ENCODE measurements at places on chromosomes 13 and 19.

DNA sequence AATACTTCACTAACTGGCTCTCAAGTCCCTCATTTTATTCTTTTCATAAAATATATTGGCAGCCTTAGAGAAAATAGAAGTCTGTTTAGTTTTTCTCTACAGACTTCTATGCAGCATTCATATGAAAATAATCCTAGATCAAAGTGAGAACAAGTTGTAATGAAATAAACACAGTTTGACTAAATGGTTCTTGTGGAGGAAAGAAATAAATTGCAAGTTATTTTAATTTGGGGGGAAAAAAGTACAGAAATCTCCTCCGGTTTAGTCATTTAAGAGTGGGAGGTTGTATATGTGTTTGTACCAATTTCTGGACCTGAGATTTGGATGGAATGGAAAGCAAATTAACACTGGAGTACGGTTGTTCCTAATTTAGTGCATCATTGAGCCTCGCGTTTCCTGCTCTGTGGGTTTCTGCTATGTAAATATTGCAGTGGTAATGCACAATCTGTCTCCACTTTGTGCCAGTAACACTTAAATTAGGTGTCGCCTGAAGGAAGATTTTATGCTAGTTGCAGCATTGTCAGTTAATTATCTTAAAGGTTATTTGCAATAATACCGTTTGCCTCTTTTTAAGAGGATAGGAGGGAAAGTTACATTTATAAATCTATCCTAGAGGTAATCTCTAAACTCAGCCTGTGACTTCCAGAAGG lies 100.2 kb downstream of the ZIC5 start:
- no peak for DNase-seq

GRCh38 chr19:11067356-11068113 lies 21.7 kb upstream of the LDLR start:
- no peak for DNase-seq

DNA sequence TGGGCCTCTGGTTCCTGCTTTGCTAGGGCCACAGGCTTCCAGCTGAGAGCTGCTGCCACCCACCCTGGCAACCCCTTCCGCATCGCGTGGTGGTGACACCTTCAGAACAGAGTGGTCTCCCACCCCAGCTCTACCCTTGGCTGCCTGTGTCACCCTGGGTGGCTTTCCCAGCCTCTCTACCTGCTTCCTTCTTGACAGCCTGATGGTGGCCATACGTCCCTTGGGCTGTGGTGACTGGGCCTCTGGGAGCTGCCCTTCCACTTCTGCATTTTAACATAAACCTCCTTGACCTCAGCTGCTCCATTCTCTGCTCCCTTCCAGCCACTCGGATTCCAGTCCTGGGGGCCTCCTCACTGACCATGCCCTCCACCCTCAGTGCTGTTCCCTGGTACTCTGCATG lies 17.0 kb downstream of the PAK4 start:
- no peak for DNase-seq

DNA sequence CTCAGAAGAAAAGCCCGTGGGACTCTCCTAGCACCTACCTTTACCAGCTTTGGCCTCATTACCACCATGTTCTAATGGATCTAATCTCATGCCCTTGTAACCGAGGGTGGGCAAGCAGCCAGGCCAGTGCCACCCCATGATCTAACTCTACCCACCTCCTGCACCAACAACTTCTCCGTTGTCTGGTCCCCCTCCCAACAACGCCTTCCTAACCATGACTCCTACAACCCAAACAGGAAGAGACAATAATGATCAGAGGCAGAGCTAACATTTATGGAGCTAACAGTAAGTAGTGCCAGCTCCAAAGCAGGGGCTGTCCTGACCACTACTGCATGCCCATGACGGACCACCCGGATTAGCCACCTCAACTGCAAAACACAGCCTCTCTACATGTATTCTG lies 3.5 kb downstream of the USP12 start:
- no peak for DNase-seq

GRCh38 chr19:45489216-45489855 lies 7.5 kb downstream of the RTN2 start:
- DNase-seq = no peak

GRCh38 chr13:113034451-113035212 lies 65.6 kb downstream of the MCF2L start:
- DNase-seq = no peak

GRCh38 chr19:11970174-11970573 lies 5.3 kb downstream of the ZNF763 start:
- DNase-seq = no peak

- DNase-seq = no peak
These were observed 364 bp downstream of the CKM start for GRCh38 chr19:45322311-45322710.

GRCh38 chr13:39159393-39159792 lies 121.1 kb downstream of the NHLRC3 start:
- DNase-seq = no peak

DNA sequence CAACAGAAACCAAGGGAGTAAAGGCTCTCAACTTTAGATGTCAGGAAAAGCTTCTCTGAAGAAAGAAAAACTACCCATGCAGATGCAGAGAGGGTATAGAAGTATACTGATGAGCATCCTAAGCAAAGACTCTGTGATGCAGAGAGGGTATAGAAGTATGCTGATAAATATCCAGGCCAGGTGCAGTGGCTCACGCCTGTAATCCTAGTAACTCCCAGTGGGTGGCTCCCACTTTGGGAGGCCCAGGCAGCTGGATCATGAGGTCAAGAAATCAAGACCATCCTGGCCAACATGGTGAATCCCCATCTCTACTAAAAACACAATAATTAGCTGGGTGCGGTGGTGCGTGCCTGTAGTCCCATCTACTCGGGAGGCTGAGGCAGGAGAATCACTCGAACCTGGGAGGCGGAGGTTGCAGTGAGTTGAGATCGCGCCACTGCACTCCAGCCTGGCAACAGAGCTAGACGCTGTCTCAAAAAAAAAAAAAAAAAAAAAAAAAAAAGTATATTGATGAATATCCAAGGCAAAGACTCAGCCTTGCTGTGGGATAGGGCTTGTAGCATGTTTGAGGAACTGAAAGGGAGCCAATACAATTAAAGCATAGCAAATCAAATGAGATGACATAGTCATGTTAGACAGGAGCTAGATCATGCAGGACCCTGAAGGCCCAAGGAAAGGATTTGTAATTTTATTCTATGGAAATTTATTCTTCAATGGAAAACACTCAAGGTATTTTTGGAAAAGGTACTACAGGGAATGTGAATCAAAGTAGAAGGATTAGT lies 14.9 kb downstream of the UBL3 start:
- no peak for DNase-seq

DNA sequence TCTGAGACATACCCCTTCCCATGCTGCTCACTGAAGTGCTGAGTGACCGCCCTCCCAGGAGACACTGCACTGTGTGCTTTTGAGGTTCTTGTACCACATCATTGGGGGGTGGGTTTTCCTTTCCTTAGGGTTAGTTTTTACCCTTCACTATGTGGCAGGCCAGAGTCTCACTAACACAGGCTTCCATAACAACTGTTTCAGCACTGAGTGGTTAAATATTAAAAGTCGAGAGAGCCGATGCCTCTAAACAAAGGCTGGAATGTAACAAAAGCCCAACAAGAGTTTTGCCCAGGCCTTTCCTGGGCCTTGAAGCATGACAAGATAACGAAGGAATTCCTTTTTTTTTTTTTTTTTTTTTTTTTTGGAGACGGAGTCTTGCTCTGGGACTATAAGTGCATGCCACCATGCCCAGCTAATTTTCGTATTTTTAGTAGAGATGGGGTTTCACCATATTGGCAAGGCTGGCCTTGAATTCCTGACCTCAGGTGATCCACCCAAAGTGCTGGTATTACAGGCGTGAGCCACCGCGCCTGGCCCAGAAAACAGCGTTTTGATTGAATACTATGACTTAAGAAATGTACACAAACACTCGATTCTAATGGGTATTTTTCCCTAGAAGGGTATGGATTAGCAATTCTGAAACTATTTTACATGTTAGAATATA lies 46.5 kb downstream of the ZNF823 start:
- no peak for DNase-seq

GRCh38 chr13:25281193-25281934 lies 5.9 kb downstream of the MTMR6 start:
- DNase-seq = no peak

- DNase-seq = no peak
These were observed 6.3 kb downstream of the CALM3 start for GRCh38 chr19:46607448-46607841.

GRCh38 chr19:29662604-29663404 lies 2.5 kb upstream of the PLEKHF1 start:
- no peak for DNase-seq

DNA sequence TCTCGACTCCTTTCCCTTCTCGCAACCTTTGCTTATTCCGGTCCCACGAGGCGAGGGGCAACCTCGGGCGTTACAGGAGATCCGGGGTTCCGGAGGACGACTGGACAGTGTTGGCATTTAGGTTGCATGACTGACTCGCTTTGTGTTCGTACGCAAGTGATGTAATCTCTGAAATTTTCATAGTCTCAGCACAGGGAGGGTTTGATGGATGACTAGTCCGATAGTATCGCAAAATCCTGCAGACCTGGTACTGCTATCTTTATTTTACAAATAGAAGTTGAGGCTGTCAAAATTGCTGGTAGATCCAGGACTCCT lies 342 bp downstream of the DDX49 start:
- DNase-seq = no peak

DNA sequence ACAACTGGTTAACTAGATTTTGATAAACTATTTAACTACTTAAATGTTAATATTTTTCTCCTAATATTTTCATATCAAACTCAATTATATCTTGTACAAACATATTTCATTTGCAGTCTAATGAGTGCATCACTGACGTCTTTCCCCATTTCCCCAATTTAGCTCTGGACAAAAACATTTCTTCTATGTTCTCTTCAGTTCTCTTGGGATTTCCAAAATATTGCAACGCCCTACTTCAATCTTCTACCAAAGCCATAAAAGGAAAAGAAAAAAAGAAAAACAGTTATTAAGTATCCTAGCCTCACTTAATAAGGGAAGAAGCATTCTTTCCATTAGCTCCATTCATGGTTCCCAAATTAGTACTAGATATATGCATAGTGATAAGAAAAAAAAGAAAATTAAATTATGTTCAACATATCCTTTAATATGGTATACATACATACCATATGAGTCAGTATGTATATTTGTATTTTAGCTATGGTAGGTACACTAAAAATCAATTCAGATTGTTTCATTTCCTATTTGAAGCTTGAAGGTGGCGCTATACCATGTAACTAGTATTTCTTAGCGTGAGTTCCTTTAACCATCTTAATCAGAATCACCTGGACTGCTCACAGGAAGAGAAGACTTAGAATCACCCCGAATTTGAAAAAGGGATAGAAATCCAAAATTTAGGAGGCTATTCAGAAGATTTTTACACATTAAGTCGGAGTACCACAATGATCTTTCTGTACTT lies 9.9 kb downstream of the FBXL3 start:
- no peak for DNase-seq

- no peak for DNase-seq
These were observed 256.1 kb downstream of the DACH1 start for GRCh38 chr13:71610876-71611275.
